ENCODE measurements at places on chromosomes 13 and 19. TPM values are rescaled to one million over a fixed set of nuclear protein-coding genes. Genes with fewer than 3 reads are reported as not detected.

ZNF568 gene
- 14.7 TPM for total RNA-seq

DPF1 gene
- not detected for total RNA-seq

GRCh38 chr13:40026174-40026585, 370.7 kb downstream of the COG6 start:
- H3K4me3 ChIP-seq, result no peak overlapping the region
- H3K36me3 ChIP-seq, result no peaks in the 10 kb centered on the region
- H3K4me1 ChIP-seq, result no peaks in the 10 kb centered on the region
- H3K27me3 ChIP-seq, result no peaks in the 10 kb centered on the region
- DNase-seq, result no peak
- H3K27ac ChIP-seq, result no peak overlapping the region

DNA sequence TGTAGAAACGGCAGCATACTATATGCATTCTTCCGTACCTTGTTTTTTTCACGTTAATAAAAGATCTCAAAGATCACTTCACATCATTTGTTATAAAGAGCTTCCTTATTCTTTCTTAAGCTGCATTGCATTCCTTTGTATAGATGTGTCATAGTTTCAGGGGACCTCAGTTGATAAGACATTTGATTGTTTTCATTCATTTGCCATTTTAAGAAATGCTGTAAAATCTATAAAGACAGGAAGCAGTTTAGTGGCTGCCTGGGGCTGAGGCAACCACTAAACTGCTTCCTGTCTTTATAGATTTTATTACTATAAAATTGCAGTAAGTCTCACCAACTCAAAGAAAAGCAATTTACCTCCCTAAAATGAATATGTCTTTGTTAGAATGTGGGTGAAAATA, 59.4 kb downstream of the ZDHHC20 start:
- no peak overlapping the region for H3K4me3 ChIP-seq
- no peaks in the 10 kb centered on the region for H3K4me1 ChIP-seq
- H3K27me3 ChIP-seq, result no peaks in the 10 kb centered on the region
- H3K27ac ChIP-seq, result no peak overlapping the region
- H3K36me3 ChIP-seq, result peaks cover 5% of the 10 kb centered on the region

C19orf67 gene
- total RNA-seq, result not detected

- H3K27me3 ChIP-seq, result no peaks in the 10 kb centered on the region
- H3K4me3 ChIP-seq, result no peak overlapping the region
- no peak for DNase-seq
- H3K27ac ChIP-seq, result no peak overlapping the region
- no peaks in the 10 kb centered on the region for H3K4me1 ChIP-seq
- no peaks in the 10 kb centered on the region for H3K36me3 ChIP-seq
These were observed 553.2 kb downstream of the RFC3 start for GRCh38 chr13:34371108-34371507.
